Kidney (tissue), 22 donors: ENCODE measurements at places on chromosomes 5 and 9. TPM values are rescaled to one million over a fixed set of nuclear protein-coding genes. Genes with fewer than 3 reads are reported as not detected.

DNA sequence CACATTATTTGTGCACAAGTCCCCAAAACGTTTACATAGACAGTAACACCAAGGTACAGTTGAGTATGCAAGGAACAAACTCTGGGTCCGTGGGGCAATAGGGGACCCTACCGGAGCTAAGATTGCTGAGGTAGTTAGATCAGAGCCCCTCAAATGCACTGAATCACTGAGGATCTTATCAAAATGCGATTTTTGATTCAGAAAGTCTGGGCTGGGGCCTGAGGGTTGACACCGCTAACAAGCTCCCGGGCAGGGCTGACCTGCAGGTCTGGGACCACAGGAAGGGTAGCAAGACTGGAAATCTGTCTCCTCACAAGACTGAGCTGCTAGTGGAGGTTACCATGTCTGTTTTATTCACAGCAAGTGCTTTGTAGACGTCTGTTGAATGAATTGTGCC is 1.8 kb upstream of the IL3 start:
- DNase-seq, result no peak

DNA sequence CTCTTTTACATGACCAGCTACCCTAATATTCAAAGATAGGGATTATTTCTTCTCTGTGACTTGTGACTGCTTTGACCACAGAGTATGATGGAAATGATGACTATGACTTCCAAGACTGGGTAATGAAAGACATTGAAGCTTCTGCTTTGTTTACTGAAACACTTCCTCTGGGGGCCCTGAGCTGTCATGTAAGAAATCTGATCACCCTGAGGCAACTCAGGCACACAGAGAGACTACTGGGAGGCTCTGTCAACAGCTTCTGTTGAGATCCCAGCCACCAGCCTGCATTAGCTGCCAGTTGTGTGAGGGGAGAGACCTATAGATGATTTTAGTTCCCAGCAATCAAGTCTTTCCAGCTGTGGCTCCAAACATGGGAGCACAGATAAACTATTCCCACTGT is 76.5 kb downstream of the KCTD16 start:
- DNase-seq, result peak; percentile 23

GRCh38 chr5:72204946-72205345 is 97.7 kb downstream of the MAP1B start:
- no peak for DNase-seq

DNA sequence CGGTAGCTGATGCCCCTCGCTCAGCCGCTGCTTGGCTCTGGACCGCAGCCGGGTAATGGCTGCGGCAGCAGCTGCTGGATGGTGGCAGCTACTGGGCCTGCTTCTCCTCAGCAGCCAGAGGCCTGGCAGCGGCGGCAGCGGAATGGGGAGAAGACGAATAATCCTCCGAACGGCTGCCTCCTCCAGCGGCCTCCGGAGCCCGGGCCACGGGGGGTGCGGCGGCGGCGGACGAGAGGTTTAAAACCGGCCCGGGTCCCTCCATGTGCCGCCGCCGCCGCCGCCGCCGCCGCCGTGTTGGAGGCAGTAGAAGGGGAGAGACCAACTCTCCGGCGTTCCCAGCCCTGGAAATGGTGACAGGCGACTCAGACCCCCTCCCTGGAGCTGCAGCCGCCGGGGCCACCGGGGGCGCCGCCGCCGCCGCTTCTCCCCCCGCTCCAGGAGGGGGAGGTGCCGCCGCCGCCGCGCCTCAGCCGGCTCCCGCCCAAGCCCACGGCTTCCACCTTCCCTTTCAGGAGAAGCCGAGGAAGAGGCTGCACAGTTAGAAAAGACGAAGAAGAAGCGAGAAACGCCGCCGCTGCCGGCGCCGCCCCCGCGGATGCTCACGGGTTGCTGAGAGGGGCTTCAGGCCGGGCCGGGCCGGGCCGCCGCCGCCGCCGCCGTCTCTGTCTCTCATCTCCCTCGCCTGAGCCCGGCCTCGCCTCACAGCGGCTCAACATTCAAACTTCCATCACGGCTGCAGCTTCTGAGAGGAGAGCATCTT is 118.4 kb upstream of the PRSS3 start:
- peak; percentile 75 for DNase-seq

GRCh38 chr5:147780924-147781573 is 1.5 kb downstream of the JAKMIP2 start:
- DNase-seq, result no peak

DNA sequence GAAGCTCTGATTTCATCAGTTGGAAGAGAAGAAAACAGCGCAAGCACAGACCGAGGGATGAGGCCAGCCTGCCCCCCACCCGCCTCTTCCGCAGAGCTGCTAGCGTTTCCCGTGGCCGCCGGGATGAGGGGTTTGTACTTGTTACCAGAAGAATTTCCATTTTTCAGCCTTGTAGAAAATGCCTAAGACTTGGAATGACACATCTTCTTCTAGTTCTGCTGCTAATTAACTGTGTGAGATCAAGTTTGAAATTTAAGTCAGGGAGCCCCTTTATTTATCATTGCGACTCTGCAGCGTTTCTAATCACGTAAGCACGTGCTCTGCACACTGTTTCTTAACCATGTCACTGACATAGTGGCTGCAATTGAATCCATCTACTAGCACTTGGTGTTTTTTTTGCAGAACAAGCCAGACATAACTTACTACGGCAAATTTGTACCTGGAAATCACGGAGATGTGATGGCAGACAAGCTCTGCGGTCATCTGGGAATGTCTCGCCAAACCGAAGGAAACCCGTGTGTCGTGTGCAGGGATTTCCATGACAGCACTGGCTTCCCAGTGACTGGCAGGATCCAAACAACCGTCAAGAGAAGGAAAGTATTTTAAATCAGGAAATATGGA is 41.8 kb upstream of the ROR2 start:
- DNase-seq, result no peak

DNA sequence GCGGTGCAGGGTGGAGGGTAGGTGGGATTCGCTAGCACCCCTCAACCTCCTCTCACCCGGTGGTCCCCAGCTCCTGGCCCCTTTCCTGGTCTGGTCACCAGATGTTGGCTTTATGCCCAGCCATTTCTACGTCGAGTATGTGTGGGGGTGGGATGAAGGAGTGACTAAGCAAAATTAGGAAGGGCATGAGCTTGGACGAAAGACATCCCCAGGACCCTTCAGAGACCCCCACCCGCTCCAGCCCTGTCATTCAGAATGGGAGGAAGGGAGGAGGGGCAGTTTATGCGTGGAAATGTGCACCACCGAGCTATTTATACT is 742 bp downstream of the BHMT2 start:
- DNase-seq, result peak; percentile 34

DNA sequence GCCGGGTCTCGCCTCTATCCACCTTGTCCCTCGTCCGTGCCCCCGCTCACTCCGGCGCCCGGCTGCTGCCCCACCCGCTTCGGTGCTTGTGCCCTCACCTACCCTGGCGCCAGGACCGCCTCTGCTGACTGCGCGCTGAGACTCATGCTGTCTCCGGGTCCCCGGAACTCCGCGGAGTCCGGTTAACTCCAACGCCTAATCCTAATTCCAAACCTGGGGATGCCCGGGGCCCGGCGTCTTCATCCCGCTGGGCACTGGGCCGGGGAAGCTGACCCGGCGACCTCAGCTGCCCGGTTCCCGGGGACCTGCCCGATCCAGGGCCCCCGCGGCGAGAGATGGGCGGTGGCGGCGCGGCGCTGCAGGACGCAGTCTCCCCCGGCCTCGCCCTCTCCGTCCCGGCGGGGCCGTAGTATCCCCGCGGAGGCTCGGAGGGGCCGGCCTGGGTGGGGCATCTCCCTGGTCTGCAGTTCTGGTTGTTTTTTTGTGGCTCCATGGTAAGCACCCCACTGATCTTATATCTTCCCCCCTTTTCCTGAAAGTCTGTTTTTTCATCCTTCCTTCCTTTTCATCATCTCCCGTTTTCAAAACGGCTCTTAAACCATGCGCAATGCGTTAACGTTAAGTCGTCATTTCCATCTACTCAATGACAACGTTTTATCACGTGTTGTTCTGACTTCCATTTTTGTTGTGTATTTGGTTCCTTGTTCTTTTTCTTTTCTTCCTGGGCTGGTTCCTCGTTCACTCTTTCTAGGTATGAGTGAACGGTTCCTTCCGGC is 41.1 kb upstream of the PLEKHG4B start:
- DNase-seq, result no peak

- DNase-seq, result peak; percentile 78
Measured at GRCh38 chr5:83927140-83927733, 206.6 kb upstream of the HAPLN1 start.

GRCh38 chr5:74300808-74301389 is 339.6 kb downstream of the ENC1 start:
- no peak for DNase-seq

DNA sequence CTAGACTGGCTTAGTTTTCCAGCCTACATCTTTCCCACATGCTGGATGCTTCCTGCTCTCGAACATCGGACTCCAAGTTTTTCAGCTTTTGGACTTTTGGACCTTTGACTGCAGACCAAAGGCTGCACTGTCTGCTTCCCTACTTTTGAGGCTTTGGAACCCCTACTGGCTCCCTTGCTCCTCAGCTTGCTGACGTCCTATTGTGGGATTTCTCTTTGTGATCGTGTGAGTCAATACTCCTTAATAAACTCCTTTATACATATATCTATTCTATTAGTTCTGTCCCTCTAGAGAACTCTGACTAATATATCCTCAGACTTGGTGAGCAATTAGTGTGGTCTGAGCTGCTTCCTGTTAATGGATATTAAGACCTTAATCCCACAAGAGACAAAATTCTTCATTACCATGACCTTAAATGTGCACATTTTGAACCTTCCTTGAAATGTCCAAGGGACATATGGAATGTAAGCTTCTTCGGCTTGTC is 752.9 kb downstream of the CDH18 start:
- DNase-seq, result no peak

PTGES gene
- polyA plus RNA-seq, result 8.1 TPM

WDR38 gene
- not detected for polyA plus RNA-seq

RNF180 gene
- 3.8 TPM for polyA plus RNA-seq

CCDC192 gene
- polyA plus RNA-seq, result not detected
